ENCODE measurements at places on chromosomes 16 and 17. TPM values are rescaled to one million over a fixed set of nuclear protein-coding genes. Genes with fewer than 3 reads are reported as not detected.

DNA sequence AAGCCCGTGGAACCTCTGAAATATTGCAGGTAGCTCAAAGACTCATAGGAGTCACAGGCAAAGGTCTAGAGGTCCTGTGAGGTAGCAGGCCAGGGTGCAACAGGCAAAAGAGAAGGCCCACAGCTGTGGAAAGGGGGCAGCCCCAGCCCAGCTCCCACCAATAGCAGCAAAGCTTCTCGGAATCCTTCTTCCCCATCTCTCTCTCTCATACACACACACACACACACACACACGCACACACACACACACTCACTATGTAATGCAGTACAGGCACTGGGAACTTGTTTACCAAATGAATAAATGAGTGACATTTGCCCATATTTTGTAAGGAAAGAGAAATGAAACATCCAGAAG is 16.8 kb upstream of the SUPT4H1 start:
- DNase-seq, result no peak
- peaks cover 7% of the 10 kb centered on the region for H3K4me1 ChIP-seq
- H3K36me3 ChIP-seq, result no peaks in the 10 kb centered on the region
- H3K27me3 ChIP-seq, result no peaks in the 10 kb centered on the region
- H3K4me3 ChIP-seq, result no peak overlapping the region

GRCh38 chr17:80086616-80087015 is 14.8 kb upstream of the GAA start:
- no peaks in the 10 kb centered on the region for H3K36me3 ChIP-seq
- H3K4me1 ChIP-seq, result peaks cover 3% of the 10 kb centered on the region
- no peak for DNase-seq
- H3K27me3 ChIP-seq, result no peaks in the 10 kb centered on the region
- H3K4me3 ChIP-seq, result no peak overlapping the region
- no peak overlapping the region for H3K27ac ChIP-seq

- peak overlapping the region; percentile 57 for H3K27ac ChIP-seq
- H3K27me3 ChIP-seq, result no peaks in the 10 kb centered on the region
- peaks cover 17% of the 10 kb centered on the region for H3K4me1 ChIP-seq
- DNase-seq, result no peak
- peaks cover 13% of the 10 kb centered on the region for H3K36me3 ChIP-seq
- H3K4me3 ChIP-seq, result no peak overlapping the region
Observed at GRCh38 chr16:67608364-67608763, 36.6 kb upstream of the CARMIL2 start.

GRCh38 chr17:66177048-66177447 is 14.9 kb downstream of the CEP112 start:
- H3K27ac ChIP-seq, result no peak overlapping the region
- no peak for DNase-seq
- H3K4me3 ChIP-seq, result no peak overlapping the region
- no peaks in the 10 kb centered on the region for H3K27me3 ChIP-seq

DNA sequence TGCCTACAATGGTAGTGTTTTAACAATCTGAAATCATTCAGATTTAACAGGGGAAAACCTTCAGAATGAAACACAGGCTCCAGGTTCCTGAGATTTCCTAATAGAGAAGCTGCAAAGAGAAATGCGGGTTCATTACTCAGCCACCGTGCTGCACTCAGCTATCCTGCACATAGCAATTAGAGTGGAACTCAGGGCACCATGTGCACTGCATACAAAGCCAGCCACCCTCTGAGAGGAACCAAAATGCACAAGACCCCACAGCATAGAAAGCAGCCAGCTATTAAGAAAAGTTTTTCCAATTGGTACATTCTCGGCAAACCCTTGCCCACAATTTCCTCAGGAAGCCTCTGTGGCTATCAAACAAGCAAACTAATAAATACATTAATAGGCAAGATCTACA is 37.4 kb downstream of the TOM1L2 start:
- no peaks in the 10 kb centered on the region for H3K27me3 ChIP-seq
- H3K4me3 ChIP-seq, result no peak overlapping the region
- no peaks in the 10 kb centered on the region for H3K36me3 ChIP-seq
- H3K27ac ChIP-seq, result no peak overlapping the region

DNA sequence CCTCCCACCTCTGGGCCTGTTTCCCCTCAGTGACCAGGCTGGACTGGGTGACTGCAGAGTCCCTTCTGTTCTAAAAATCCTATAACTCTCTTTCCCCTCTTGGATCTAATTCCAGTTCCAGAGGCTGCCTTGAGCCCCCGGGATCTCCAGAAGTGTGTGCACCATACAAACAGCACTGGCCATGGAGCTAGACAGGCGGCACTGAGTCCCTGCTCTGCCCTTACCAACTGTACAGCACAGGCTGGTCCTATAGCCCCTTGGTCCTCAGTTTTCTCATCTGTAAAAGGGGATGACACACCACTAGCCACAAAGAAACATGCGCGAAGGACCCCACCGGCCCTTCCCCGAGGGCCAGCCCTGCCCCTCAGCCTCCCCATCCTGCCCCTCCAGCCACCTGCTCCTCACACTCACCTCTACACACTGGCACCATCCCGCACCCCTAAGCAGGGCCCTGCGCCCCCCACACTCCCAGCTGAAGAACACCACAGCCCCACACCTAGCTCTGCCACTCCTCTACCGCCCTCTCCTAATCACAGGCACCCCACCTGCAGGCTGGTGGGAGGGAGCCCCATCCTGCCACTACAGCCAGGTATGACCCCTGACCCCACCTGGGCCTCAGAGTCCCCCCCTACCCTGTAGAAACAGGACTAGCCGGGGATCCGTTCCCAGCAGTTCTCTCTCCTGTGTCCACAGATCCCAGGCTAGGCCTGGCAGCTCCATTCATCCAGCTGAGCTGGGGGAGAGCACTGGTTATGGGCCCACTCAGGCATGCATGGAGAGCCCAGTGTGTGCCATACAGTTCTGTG is 913 bp upstream of the KRT16 start:
- H3K27ac ChIP-seq, result no peak overlapping the region
- no peak for DNase-seq
- no peaks in the 10 kb centered on the region for H3K36me3 ChIP-seq
- H3K4me1 ChIP-seq, result no peaks in the 10 kb centered on the region
- peaks cover 9% of the 10 kb centered on the region for H3K27me3 ChIP-seq
- no peak overlapping the region for H3K4me3 ChIP-seq

DNA sequence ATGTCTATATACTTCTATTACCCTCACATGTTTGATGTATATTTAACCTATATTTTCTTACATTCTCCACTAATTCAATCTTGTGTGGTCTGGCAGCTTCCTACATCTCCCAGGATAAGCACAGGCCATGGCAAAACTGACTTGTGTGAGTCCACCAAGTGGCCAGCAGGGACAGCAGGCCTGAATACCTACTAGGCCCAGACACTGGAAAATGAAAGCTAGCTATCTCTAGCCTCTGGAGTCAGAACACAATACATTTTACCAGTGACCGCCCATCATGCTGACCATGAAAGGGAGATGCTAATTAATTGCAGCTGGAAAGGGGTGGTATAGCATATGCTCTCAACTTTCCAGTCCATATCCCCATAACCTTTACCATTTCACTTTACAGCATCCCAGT is 132.3 kb downstream of the PCTP start:
- H3K4me3 ChIP-seq, result no peak overlapping the region
- H3K36me3 ChIP-seq, result no peaks in the 10 kb centered on the region
- DNase-seq, result no peak
- H3K4me1 ChIP-seq, result no peaks in the 10 kb centered on the region
- no peak overlapping the region for H3K27ac ChIP-seq

GRCh38 chr16:56700631-56701030 is 18.4 kb downstream of the MT1X start:
- DNase-seq, result no peak
- H3K36me3 ChIP-seq, result no peaks in the 10 kb centered on the region
- no peaks in the 10 kb centered on the region for H3K27me3 ChIP-seq
- H3K27ac ChIP-seq, result no peak overlapping the region
- H3K4me1 ChIP-seq, result peaks cover 4% of the 10 kb centered on the region
- H3K4me3 ChIP-seq, result no peak overlapping the region

- H3K27me3 ChIP-seq, result peaks cover 19% of the 10 kb centered on the region
- no peak overlapping the region for H3K27ac ChIP-seq
- H3K36me3 ChIP-seq, result no peaks in the 10 kb centered on the region
Observed at GRCh38 chr17:9044772-9045463, 23.6 kb downstream of the NTN1 start.

GRCh38 chr16:18959031-18959505 is 24.7 kb upstream of the TMC7 start:
- H3K27ac ChIP-seq, result no peak overlapping the region
- no peaks in the 10 kb centered on the region for H3K36me3 ChIP-seq
- H3K4me1 ChIP-seq, result no peaks in the 10 kb centered on the region
- no peak overlapping the region for H3K4me3 ChIP-seq
- H3K27me3 ChIP-seq, result no peaks in the 10 kb centered on the region

DNA sequence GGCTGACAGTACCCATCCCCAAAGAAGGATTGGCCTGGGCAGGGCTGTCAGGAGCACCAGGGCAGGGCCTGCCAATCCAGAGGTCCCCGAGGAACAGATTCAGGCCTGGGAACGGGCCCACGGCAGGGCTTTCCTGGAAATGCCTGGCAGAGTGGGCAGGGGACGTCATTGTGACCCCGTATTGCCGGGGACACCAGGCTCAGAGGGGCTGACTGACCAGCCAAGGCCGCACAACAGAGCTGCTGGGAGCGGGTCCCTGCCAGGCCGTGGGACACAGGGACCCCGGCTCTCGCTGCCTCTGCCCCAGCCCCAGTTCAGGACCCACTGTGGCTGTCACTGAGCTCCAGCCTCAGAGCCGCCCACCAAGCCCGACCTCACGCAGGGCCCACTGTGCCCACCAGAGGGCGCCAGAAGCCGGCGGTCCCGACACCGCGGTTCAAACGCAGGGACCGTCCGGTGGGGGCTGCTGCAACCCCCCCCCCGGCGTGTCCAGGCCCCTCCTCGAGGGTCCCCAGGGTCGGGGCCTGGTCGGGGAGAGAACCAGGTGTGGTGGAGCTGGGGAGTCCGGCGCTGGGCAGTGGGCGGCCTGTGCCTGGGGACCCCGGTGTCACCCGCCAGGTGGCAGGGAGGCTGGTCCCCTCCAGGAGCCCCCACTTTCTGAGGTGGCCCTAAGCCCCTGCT is 15.2 kb upstream of the SSTR5 start:
- no peaks in the 10 kb centered on the region for H3K4me1 ChIP-seq
- H3K36me3 ChIP-seq, result no peaks in the 10 kb centered on the region
- H3K4me3 ChIP-seq, result no peak overlapping the region

GRCh38 chr16:88719267-88719932 is 13.1 kb downstream of the CTU2 start:
- peaks cover 18% of the 10 kb centered on the region for H3K36me3 ChIP-seq
- no peak for DNase-seq
- H3K4me1 ChIP-seq, result no peaks in the 10 kb centered on the region
- no peaks in the 10 kb centered on the region for H3K27me3 ChIP-seq
- no peak overlapping the region for H3K27ac ChIP-seq

DNA sequence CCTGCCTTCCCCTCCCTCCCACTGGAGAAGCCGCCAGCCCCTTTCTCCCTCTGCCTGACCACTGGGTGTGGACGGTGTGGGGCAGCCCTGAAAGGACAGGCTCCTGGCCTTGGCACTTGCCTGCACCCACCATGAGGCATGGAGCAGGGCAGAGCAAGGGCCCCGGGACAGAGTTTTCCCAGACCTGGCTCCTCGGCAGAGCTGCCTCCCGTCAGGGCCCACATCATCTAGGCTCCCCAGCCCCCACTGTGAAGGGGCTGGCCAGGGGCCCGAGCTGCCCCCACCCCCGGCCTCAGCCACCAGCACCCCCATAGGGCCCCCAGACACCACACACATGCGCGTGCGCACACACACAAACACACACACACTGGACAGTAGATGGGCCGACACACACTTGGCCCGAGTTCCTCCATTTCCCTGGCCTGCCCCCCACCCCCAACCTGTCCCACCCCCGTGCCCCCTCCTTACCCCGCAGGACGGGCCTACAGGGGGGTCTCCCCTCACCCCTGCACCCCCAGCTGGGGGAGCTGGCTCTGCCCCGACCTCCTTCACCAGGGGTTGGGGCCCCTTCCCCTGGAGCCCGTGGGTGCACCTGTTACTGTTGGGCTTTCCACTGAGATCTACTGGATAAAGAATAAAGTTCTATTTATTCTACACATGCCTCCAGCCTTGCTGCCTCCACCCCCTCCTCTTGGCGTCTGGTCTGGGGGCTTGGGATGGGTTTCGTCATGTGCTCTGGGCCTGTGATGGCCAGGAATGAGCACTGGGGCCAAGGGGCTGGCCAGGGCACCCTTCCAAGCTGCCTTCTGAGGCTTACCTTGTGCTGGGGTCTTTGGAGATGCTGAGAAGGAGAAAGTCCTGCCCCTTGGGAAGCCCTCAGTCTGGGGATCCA is 7.3 kb downstream of the GJD3 start:
- no peak overlapping the region for H3K27ac ChIP-seq
- H3K4me3 ChIP-seq, result no peak overlapping the region
- DNase-seq, result no peak
- peaks cover 2% of the 10 kb centered on the region for H3K36me3 ChIP-seq
- H3K27me3 ChIP-seq, result peaks cover 8% of the 10 kb centered on the region

The SEC14L5 gene
- total RNA-seq, result not detected

The NGFR gene
- total RNA-seq, result 0.12 TPM

The ABCC11 gene
- total RNA-seq, result 0.24 TPM

The CD300LF gene
- not detected for total RNA-seq

The IL34 gene
- total RNA-seq, result not detected

The KRT9 gene
- total RNA-seq, result not detected

The OTOP3 gene
- not detected for total RNA-seq

The ZNF287 gene
- total RNA-seq, result 6.3 TPM

The SBK1 gene
- 3.4 TPM for total RNA-seq

The ZNF594 gene
- total RNA-seq, result 4.1 TPM

The TBC1D26 gene
- total RNA-seq, result 0.69 TPM

The IRX3 gene
- total RNA-seq, result not detected
